ENCODE measurements at places on chromosomes 5 and 9.

- DNase-seq, result no peak
Observed at GRCh38 chr9:69452110-69452782, 127.2 kb downstream of the ENTREP1 start.

GRCh38 chr9:14303521-14303920 lies 10.4 kb downstream of the NFIB start:
- DNase-seq, result no peak

DNA sequence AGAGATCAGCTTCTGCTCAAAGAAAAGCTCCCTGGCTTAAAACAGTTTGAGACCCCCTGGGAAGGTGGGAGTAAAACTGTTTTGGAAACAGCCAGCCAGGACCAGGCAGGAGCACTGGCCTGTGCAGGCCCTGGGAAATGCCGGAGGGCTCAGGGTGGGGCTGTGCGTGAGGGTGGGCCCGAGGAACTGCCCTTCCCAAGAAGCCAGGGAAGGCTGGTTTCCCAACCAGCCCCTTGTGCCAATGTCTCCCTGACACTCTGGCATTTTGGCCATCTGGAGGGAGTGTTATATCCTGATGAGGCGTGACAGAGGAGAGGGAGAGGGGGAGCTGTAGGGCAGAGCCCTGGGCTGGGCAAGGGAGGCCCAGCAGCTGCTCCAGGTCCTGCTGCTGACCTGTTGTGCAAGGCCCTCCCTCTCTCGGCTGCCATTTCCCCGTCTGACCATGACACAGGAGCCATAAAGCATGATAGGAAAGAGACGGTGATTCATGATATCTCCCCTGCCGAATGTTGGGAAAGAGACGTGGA lies 16.1 kb downstream of the OLFML2A start:
- DNase-seq, result no peak

GRCh38 chr5:139459451-139459934 lies 3.0 kb downstream of the ECSCR start:
- no peak for DNase-seq

DNA sequence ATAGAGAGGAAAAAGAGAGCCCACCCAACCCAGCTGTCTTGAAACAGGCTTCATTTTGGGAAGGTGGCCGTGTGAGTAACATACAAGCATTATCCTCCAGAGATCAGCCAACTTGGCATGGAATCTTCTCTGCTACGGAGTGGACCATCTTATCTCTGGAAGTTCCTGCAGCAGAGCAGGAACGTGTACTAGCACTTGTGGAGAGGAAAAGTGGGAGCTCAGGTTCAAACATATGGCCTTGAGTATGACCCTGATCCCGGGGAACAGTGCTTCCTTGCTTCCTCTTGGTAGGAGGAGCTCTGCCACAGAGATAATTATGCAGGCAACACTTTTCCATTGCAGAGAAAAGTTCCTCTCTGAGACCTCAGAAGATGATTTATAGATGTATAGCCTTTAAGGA lies 490.4 kb upstream of the ACO1 start:
- DNase-seq, result no peak

- no peak for DNase-seq
Observed at GRCh38 chr5:72013766-72014624, 93.3 kb upstream of the MAP1B start.

DNA sequence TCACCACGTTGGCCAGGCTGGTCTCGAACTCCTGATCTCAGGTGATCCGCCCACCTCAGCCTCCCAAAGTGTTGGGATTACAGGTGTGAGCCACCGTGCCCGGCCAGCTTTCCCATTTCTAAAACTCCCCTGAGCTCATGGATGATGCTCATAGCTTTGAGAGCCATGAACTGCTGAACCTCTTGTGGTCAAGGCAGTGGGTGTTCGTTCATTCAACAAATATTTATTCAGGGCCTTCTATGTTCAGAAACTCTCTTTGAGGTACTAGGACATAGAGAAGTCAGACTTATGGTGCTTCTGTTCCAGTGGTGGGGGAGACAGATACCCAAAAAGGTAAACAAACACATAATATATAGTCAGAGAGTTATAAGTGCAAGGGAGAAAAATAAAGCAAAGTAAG lies 2.7 kb downstream of the BSPRY start:
- no peak for DNase-seq

- DNase-seq, result no peak
Observed at GRCh38 chr9:109865521-109865920, 85.5 kb downstream of the PALM2AKAP2 start.

- DNase-seq, result no peak
Observed at GRCh38 chr5:138949988-138950387, 74.9 kb upstream of the LRRTM2 start.

DNA sequence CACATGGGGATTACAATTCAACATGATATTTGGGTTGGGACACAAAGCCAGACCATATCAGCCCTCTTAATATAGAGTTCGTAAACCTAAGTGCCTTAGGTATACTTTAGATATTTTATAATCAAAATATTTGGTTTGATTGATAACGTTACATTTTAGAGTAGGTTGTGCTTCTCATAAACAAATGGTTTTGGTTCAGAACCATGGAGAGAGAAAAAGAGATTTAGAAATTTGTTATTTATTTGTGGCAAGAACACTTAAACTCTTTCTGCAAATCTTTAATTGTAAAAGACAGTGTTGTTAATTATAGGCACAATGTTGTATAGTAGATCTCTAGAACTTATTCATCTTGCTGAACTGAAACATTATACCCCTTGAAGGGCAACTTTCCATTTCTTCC lies 298.8 kb downstream of the TENT4A start:
- DNase-seq, result no peak

DNA sequence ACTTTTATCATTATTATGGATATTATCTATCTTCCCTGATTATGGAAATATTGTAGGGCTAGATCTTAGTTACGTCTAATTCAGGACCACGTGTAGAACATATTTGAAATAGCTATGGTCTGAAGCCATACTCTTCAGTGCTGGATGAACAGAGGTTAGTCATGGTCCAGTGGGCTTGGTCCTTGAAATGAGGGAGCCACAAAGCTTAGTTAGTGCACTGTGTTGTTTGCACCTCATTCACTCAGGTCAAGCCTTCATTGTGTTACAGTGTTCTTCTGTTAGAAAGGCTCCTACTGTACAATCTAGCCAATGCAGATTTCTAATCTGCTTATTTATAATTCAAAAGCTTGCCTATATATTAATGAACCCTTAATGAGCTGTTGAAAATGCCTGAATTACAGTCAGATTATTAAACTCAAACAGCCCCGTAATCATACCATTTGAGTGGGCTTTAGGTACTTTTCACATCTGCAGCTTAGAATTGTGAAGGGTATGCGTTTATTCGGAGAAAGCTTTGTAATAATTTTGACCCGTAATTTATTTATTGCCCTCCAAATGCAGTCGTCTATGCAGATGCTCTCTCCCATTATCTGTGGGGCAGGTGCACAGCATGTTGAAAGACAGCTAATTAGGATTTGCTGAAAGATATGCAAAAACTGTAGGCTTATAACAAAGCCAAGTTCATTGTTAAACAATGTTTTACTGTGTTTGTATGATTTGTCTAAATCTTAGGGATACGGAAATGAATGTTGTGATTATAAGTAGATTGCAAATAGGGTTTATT lies 164.9 kb downstream of the PBX3 start:
- no peak for DNase-seq

GRCh38 chr5:124419531-124419930 lies 326.9 kb downstream of the ZNF608 start:
- DNase-seq, result no peak

DNA sequence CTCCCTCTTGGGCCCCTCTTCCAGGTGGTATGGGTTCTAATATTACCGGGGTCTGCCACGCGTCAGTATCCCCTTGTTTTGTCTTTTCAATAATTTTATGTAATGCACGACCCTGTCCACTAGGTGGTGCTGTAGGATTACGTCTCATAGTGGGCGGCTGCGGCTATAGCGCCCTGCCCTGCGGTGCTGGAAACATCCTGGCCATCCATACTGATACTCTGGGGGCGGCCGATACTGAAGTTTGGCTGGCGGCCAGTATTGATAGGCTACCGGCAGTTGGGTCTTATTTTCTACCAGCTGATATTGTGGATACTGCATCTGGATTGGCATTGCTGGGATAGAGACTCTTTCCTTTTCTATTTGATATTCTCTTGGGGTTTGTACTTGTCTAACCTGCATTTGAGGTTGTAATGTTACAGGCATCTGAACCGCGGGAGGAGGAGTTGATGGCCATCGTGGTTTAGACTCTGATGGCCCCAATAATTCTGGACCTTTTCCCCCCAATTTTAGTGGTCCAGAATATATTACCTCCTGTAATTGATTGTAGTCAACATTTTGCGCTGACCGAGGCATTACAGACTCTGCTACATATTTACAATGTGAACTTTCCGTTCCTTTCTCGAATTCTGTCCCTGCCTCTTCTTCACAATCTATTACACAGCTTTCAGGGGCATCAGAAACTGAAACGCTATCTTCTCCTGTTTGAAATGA lies 3.3 kb upstream of the TMEM141 start:
- DNase-seq, result no peak

- no peak for DNase-seq
Observed at GRCh38 chr9:94112716-94113465, 28.6 kb downstream of the PTPDC1 start.

- no peak for DNase-seq
Observed at GRCh38 chr9:30280229-30280900, 2104.1 kb upstream of the ACO1 start.

DNA sequence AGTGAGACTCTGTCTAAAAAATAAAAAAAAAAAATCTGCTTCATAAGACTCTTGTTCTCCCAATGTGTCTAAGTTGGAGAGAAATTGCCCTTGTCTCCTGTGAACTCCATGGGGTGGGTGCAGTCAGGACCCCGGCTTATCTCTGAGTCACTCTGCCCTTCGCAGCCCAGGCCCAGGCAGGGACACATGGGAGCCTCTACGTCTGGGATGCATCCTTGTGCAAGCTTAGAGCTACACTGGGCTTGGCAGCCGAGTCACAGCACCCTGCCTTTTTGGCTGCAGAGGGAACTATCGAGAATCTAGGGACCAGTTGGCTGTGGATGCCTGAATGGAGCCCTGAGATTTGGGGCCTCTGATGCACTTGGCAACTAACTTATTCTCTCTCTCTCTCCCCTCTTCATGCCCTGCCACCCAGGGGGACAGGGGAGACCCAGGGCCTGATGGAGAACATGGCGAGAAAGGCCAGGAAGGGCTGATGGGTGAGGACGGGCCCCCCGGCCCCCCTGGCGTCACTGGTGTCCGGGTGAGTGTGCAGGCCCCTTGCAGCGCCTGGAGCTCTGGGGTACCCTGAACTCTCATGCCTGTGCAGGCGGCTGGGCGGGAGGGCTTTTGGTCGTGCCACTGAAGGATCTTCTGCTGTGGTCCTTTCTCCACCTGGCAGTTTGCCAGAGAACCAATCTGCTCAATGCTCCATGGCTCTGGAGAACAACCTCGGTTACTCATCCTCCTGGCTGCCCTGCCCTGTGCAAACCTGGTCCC lies 47.5 kb upstream of the ORM1 start:
- DNase-seq, result no peak

DNA sequence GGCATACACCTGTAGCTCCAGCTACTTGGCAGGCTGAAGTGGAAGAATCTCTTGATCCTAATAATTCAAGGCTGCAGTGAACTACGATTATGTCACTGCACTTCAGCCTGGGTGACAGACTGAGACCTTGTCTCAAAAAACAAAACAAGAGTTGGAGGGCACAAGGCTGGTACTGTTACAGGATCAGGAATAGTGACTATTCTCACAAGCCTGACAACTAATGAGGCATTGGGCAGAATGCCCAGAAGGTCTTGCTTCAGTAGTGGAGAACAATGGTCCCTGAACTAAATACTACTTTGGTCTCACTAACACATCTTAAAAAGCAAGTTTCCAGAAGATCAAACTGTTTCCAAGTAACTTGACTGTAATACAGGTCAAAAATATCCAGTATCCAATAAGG lies 182.9 kb upstream of the RFX3 start:
- no peak for DNase-seq

- DNase-seq, result no peak
Observed at GRCh38 chr9:126096340-126096739, 230.3 kb upstream of the MVB12B start.

DNA sequence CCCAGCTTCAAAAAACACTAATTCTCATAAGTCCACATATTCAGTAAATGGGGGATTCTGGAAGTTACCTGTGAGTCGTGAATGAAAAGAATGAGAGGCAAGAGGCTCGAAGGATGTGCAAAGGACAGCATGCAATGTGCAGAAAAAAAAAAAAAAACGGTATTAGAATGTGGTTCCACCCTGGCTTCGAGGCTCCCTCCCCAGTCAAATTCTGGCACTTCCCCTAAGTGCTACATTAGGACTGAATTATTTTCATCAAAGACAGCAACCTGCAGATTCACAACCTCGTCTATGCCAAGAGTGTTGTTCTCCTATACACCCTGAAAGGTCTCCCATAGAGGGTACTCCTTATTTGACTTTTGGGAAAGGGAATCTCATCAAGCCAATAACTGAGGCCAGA lies 16.5 kb downstream of the CAPSL start:
- DNase-seq, result no peak

- no peak for DNase-seq
Observed at GRCh38 chr9:32264170-32264864, 120.1 kb upstream of the ACO1 start.

- DNase-seq, result no peak
Observed at GRCh38 chr5:64972591-64972990, 203.9 kb downstream of the CWC27 start.

DNA sequence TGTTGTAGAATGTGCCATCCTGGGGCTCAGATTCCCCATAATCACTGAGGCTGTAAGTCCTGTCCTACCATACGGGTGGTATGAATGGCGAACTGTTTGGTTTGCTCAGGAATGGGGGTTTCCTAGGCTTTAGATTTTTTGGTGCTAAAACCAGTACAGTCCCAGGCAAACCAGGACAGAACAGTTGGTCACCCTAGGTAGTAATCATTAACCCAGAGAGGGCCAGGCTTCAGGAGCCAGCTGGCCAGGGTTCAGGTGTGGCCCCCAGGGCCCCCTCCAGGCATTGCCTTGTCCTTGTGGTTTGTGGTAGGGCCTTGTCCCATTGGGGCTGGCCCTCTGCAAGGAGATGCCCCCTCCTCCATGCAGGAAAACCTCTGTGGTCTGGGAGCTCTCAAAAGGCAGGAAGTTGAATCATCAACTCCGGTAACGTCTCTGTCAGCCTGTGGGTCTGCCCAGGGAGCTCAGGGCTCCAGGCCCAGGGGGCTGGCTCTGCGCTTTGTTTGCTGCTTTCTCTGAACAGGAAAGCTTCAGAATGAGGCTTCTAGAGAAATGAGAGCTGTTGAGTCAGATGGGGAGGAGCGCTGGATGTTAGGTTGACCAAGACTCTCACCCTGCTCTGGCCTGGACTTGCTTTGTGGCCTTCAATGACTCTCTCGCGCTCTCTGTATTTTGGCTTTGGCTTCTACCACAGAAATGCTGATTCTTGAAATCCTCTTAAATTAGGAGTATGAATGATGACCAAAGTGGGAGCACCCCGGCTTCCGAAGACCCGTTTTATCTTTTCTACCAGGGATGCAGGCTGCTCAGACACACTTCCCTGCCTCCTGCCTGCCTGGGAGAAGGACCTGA lies 22.2 kb upstream of the JADE2 start:
- DNase-seq, result peak; percentile 51

DNA sequence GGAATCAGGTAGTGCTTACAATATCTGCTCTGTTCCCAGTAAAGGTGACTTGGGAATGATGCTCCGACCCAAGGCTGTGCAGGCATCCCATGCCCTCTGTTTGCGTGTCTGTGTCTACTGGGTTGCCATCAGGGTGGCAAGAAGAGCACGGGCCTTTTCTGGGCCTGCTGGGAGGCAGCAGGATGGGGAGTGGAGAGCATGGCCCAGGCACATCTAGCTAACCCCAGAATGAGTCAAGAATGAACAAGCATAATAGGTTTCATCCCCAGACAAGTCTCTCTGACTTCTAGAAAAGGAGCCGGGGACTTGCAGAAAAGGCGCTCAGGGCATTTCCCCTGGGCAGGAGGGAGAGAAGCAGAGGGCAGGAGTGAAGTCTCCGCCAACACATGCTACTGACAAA lies 260.4 kb downstream of the IRX1 start:
- no peak for DNase-seq
